ENCODE measurements at places on chromosomes 1 and 21. TPM values are rescaled to one million over a fixed set of nuclear protein-coding genes. Genes with fewer than 3 reads are reported as not detected.

GRCh38 chr1:35561972-35562680 is 4.5 kb downstream of the NCDN start:
- no peak overlapping the region for H3K4me3 ChIP-seq
- H3K27me3 ChIP-seq = no peaks in the 10 kb centered on the region
- H3K27ac ChIP-seq = no peak overlapping the region
- peaks cover 2% of the 10 kb centered on the region for H3K36me3 ChIP-seq

GRCh38 chr1:38616846-38617245 is 242.7 kb downstream of the RRAGC start:
- no peak overlapping the region for H3K4me3 ChIP-seq
- no peaks in the 10 kb centered on the region for H3K4me1 ChIP-seq
- DNase-seq = no peak
- no peak overlapping the region for H3K27ac ChIP-seq

GRCh38 chr1:197358959-197359358 is 90.9 kb downstream of the CRB1 start:
- H3K4me1 ChIP-seq = peaks cover 2% of the 10 kb centered on the region
- DNase-seq = no peak
- H3K27me3 ChIP-seq = no peaks in the 10 kb centered on the region
- no peak overlapping the region for H3K27ac ChIP-seq
- H3K4me3 ChIP-seq = no peak overlapping the region

DNA sequence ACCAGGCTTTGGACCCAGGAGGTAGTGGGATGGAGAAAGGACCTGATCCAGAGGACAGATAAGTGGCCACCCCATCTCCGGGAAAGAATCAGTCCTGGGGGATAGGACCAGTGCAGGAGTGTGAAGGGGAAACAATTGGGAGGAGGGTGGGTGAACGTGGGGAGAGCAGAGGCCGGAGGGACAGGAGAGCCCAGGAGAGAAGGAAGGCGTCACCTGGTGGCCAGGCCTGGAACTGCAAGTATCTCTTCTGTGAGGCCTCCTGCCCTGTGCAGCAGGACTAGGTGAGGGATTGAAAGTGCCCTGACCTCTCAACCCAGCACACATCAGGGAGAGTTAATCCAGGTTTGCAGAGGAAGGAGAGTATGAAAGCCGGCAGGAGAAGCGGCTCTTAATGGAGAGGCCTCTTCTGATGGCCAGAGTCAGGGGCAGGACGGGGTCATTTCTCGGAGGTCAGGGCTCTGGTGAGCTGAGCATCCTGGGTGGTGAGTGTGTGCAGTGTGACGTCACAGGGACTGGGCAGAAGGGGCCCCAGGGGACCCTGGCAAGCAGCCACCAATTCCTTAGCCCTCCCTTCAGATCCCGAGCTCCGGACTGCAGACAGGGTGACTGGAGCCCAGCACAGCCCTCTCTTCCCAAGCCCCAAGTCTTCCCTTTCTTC is 9.2 kb upstream of the LAD1 start:
- peaks cover 5% of the 10 kb centered on the region for H3K4me1 ChIP-seq
- H3K36me3 ChIP-seq = no peaks in the 10 kb centered on the region
- no peak overlapping the region for H3K4me3 ChIP-seq

GRCh38 chr21:38598413-38598812 is 100.1 kb upstream of the ERG start:
- H3K27ac ChIP-seq = no peak overlapping the region
- no peaks in the 10 kb centered on the region for H3K4me1 ChIP-seq
- no peak overlapping the region for H3K4me3 ChIP-seq
- H3K27me3 ChIP-seq = peaks cover 60% of the 10 kb centered on the region

DNA sequence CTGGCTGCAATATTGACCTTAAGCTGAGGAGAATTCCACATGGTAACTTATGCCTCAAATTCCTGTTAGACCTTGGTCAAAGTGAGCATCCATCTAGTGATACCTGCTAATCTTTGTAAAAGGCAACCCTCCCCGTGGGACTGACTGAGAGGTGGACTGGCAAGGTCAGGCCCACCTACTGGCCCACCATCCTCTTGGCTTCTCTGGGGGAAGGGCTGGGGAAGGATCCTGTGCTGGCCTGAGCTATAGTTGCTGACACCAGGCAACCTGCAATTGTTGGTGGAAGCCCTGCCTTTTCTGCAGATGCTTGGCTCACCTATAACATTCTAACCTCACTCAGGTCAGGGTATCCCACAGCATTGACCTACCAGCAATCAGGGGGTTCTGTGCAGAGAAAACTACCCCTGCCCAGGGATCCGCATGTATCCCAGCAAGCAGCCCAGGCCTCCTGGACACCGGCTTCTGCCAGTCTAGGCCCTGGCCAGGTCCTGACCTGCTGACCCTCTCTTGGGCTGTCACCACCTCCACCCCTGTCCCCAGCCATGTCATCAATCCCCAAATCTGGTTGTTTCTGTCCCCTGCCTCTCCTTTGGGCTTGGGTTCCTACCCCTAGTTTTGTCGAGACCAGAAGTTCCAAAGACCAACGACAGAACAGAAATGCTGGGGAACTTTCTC is 108.1 kb upstream of the EDN2 start:
- H3K36me3 ChIP-seq = no peaks in the 10 kb centered on the region
- H3K27me3 ChIP-seq = peaks cover 5% of the 10 kb centered on the region
- no peak overlapping the region for H3K4me3 ChIP-seq

- H3K27me3 ChIP-seq = no peaks in the 10 kb centered on the region
- H3K4me1 ChIP-seq = peaks cover 19% of the 10 kb centered on the region
- H3K4me3 ChIP-seq = no peak overlapping the region
- no peak for DNase-seq
- no peak overlapping the region for H3K27ac ChIP-seq
- peaks cover 17% of the 10 kb centered on the region for H3K36me3 ChIP-seq
These were observed 7.7 kb downstream of the ARHGEF19 start for GRCh38 chr1:16204634-16205333.

- peaks cover 45% of the 10 kb centered on the region for H3K4me1 ChIP-seq
- no peaks in the 10 kb centered on the region for H3K36me3 ChIP-seq
- H3K27me3 ChIP-seq = peaks cover 16% of the 10 kb centered on the region
- no peak overlapping the region for H3K4me3 ChIP-seq
- DNase-seq = no peak
- no peak overlapping the region for H3K27ac ChIP-seq
These were observed 3.3 kb downstream of the MAPKAPK2 start for GRCh38 chr1:206687915-206688442.

GPR61 gene
- total RNA-seq = not detected

SYDE2 gene
- total RNA-seq = 42.4 TPM

ANGPTL3 gene
- total RNA-seq = not detected

TRIM46 gene
- 6.3 TPM for total RNA-seq

IVL gene
- 0.11 TPM for total RNA-seq

LCE1D gene
- total RNA-seq = not detected

C1orf53 gene
- 4.3 TPM for total RNA-seq
